ENCODE measurements at places on chromosomes 7 and 10.

- no peak for DNase-seq
Observed at GRCh38 chr10:70448236-70448635, 6.8 kb upstream of the NODAL start.

GRCh38 chr7:103466814-103467213 is 20.8 kb upstream of the SLC26A5 start:
- DNase-seq: no peak

GRCh38 chr7:149398195-149398820 is 62.6 kb downstream of the ZNF777 start:
- no peak for DNase-seq

- DNase-seq: peak; percentile 28
Observed at GRCh38 chr7:41824284-41824683, 121.4 kb upstream of the INHBA start.

DNA sequence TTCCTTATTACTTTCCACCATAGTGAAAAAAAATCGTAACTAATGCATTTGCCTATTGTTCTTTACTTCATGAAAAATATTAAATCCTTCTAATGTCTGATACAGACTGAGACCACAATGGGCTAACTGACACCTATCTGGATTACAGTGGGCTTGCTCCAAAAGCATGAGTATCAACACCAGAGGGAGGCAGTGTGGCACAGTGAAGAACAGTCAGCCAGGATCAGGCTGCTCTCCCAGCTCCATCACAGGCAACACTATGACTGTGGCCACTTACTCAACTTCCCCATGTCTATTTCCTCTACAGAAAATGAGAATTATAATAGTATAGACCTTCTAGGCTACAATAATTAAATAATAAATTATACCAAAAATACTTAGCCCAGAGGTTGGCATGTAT is 97.2 kb downstream of the SLC25A13 start:
- no peak for DNase-seq

DNA sequence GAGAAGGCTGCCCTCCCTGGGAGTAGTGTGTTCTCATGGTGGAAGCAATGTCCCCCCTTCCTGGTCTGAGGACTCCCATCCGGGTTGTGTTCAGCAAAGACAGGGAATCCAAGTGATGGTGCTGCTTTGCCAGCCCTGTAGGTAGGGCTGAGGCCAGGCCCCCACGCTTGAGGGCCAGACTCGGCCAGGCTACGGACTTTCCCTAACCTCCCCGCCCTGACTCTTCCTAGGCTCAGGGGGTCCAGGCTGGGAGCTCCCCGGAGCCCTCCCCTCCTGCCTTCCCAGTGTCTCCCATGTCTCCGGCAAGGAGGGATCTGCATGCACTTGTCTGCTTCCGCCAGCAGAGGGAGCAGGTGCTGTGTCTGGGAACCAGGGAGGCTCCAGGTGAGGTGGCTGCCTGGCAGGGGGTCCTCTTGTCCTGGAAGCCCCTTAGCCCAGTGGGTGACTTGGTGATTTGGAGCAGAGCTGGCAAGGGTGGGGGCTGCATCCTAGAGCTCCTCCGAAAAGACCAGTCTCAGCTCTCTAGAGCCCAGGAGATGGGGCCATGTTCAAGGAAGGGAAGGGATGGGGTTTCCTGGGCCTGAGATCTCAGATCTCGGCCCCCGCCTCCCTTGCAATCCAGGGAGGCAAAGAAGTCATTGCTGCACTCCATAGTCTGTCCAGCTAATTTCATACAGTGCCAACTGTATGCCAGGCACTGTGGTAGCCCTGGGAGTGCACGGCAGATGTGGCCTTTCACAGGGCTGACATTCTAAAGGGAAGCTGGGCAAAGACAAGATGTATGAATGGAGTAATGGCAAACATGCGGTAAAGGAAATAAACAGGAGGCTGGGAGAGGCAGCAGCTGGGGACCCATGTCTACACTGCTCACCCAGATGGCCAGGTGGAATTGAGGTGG is 20.3 kb upstream of the SFRP5 start:
- DNase-seq: peak; percentile 45

DNA sequence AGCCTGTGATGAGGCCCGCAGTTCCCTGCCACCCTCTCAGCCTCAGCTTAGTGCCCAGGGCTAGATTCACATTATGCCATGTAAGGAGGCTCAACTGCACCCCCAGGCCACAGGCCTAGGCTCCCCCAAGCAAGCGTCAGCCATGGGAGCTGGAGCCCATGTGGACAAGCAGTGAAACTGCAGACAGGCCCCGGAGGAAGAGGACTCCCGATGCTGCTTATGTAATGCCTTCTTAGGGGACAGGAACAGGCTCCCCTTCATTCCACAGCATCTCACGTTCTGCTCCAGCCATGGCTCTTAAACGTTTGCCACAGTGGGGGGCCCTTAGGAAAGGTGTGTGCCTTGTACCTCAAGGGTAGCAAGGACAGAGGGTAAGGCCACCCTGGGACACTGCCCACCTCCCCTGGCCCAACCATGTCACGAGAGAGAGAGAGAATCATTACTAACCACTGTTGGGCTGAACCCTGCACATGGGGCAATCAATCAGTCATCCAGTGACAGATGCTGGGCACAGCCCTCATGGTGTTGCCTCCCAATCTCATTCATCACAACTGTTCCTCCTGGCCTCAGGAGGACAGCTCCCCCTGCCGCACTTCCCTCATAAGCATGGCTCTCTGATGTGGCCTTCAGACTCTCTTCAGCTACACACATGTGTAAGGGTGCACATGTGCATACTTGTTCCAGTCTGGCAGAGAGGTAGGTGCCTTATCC is 263.0 kb downstream of the GRID1 start:
- no peak for DNase-seq

GRCh38 chr7:112009081-112009480 is 197.1 kb downstream of the DOCK4 start:
- DNase-seq: peak; percentile 84

GRCh38 chr10:60937784-60938654 is 6.0 kb downstream of the RHOBTB1 start:
- peak; percentile 75 for DNase-seq

- DNase-seq: no peak
Observed at GRCh38 chr7:144784943-144785342, 50.9 kb downstream of the TPK1 start.

GRCh38 chr10:24496906-24497305 is 226.8 kb downstream of the ARHGAP21 start:
- DNase-seq: no peak

DNA sequence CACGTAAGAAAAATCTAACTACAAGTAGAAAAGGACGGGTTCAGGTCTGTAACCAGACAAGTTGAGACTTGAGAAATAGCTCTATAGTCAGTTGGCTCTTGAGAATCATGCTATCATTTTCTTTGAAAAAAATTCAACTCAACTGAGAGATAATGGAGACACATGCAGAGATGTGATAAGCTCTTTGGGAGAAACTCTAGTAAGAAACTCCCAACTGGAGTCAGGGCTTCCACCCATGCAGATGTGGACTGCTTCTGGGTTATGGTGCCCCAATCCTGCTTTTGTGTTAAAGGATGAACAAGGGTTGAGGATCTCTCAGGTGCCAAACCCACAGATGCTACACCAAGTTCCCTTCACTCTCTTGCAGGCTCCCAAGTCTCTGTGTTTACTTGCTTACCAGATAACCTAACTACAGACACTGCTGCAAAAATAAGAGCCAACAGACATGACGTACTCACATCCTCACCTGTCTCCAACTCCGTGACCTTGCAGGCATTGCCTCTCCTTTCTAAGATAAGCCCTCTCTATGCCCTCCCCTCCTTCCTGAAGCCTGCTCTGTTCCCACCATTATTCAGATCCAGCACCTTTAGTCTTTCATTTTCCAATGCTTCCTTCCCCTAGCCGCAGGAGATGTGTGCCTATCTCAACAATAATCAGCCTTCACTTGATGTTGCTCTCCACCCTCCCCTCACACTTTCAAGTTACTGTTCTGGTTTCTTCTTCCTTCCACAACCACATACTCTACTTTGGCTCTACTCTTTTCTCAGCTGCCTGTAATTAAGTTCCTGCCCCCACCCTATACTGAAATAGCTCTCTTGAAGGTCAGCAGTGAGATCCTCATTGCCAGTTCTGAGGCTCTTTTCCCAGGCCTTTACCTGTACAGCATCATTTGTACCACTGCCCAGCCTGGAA is 130.0 kb downstream of the ICA1 start:
- DNase-seq: no peak

DNA sequence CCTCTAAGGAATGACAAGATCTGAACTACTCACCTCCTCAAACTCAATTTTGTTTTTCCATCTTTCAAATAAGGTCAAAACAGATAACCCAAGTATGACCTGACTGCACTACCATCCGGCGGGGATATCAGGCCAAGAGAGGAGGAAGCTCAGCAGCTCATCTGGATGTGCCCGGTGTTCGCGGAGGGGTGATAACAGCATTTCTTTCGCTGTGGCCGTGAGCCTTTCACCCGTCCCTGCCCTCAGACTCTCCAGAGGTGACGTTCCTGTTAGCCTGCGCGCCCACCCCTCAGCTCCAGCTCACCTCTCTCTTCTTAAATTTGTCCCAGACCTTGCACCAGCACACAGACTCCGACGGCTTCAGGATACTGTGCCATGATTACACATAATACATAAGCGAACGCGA is 526 bp downstream of the ZNF248 start:
- DNase-seq: peak; percentile 3

- DNase-seq: no peak
Observed at GRCh38 chr7:91112902-91113341, 151.3 kb upstream of the FZD1 start.

Measured in M059J (cell line).